ENCODE measurements at places on chromosomes 7 and 10. TPM values are rescaled to one million over a fixed set of nuclear protein-coding genes. Genes with fewer than 3 reads are reported as not detected.

GIMAP4 gene
- 27.7 TPM for total RNA-seq

C7orf33 gene
- not detected for total RNA-seq

PRSS37 gene
- total RNA-seq, result not detected

CPN1 gene
- not detected for total RNA-seq

CLDN3 gene
- total RNA-seq, result not detected

CNPY1 gene
- not detected for total RNA-seq

All from gastroesophageal sphincter (tissue), 4 donors.